Stimulated activated CD4-positive, alpha-beta T cell treated with anti-CD3 and anti-CD28 coated beads, Interleukin-4, amount 100 ng/mL, for 1 hour (primary cell): ENCODE measurements at places on chromosomes 16 and 17.

- no peak for DNase-seq
Measured at GRCh38 chr16:86258713-86259112, 251.6 kb upstream of the FOXF1 start.

- DNase-seq = no peak
Measured at GRCh38 chr17:28665994-28666393, 4.0 kb downstream of the SUPT6H start.

DNA sequence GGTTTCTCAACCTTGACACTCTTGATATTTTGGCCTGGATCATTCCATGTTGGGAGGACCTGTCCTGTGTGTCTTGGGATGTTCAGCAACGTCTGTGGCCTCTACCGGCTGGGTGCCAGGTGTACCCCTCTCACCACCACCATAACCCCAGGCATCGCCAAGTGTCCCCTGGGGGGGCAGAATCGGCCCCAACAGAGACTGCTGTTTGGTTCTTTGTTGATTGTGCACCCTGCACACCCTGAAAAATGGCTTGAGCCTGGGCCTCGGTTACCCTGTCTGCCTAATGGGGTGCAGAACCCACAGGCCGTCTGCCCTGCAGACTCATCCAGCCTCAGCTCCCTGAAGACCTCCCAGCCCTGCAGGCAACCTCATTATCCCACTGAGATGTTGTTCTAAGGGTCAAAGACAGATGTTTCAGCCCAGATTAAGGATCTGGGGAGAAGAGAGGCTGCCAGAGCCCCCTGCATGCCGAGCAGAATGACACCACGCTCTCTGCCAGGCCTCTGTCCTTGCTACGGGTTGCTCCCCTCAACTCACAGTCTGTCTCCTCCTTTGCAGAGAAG lies 9.2 kb downstream of the CACNG1 start:
- DNase-seq = no peak

DNA sequence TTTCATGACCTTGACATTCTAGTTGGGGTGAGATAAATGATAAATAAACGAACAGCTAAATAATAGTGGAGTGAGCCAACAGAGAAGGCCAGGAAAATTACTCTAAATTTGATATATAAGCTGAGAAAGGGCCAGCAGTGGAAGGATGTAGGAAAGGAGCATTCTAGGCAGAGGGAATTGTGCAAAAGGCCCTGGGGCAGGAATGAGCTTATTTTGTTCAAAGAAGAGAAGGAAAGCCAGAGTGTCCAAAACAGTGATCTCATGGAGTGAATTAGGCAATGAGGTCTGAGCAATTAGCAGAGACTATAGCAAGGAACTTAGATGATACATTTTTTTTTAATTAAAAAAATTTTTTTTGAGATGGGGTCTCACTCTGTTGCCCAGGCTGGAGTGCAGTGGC lies 43.3 kb upstream of the CLEC19A start:
- DNase-seq = no peak

GRCh38 chr16:57663436-57663835 lies 4.7 kb upstream of the ADGRG3 start:
- no peak for DNase-seq

DNA sequence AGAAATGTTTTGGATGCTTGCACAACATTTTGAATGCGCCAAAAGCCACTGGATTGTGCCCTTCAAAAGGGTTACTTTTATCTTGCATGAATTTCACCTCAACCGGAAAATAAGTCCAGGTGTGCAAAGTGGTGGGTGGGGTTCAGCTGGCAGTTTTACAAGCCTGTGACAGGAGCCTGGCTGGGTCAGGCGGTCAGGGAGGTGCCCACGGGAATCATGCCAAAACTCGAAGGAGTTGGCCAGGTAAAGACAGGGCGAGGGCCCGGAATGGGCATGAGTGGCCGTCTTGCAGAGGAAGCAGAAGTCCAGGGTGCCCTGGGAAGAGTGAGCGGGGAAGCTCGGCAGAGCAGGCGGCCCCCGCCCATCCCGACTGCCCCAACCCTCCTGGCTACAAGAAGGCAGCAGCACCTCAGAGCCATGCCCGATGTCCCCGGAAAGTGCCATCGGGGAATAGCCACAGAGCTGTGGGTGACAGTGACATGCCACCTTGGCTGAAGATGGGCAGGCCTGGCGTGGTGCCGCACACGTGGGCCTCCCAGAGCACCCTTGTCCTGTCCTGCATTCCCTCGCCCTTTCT lies 19.1 kb upstream of the CACNG1 start:
- DNase-seq = no peak

DNA sequence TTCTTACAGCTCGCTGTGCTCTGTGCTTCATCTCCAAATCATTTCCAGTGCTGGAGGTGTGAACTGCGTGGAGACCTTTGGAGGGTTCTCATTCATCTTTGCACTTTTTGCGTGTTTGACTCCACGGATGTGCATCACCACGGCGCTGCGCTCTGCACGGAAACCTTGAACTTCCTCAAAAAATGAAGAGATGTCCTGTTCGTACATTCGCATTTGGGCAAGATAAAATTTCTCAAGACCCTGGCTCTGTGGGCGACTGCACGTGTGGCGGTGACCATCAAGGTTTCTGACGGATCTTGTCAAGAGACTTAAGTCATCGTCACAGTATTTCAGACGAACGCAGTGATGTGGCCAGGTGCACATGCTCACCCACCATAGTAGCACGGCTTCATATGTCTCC lies 10.3 kb upstream of the PVALEF start:
- DNase-seq = no peak

DNA sequence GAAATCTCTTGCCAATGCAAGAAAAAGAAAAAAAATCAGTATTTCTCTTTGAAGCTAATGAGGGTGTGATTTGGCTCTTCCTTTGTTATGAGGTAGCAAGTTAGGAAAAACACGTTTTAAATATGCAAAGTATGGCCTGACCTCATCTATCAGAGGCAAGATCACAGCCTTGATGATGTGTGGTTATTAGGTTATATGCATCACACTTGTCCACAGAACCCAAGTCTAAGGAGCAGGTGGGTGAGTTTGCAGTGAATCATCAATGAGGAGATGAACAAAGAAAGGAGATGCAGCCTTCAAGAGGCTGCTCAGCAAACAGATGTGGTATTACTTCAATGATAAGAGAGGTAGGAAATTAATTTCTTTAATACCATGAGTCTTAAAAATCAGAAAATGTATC lies 594.8 kb upstream of the CDH5 start:
- no peak for DNase-seq

- DNase-seq = no peak
Measured at GRCh38 chr17:69810326-69810965, 264.6 kb upstream of the KCNJ16 start.

GRCh38 chr17:31561469-31562375 lies 170.2 kb downstream of the RAB11FIP4 start:
- no peak for DNase-seq

- no peak for DNase-seq
Measured at GRCh38 chr16:88014252-88014781, 63.1 kb downstream of the BANP start.

GRCh38 chr16:30551781-30552180 lies 6.4 kb downstream of the ZNF764 start:
- DNase-seq = peak; percentile 56

- DNase-seq = no peak
Measured at GRCh38 chr17:37648555-37648954, 5.3 kb upstream of the DDX52 start.

GRCh38 chr17:50638606-50638965 lies 3.9 kb downstream of the ABCC3 start:
- no peak for DNase-seq

DNA sequence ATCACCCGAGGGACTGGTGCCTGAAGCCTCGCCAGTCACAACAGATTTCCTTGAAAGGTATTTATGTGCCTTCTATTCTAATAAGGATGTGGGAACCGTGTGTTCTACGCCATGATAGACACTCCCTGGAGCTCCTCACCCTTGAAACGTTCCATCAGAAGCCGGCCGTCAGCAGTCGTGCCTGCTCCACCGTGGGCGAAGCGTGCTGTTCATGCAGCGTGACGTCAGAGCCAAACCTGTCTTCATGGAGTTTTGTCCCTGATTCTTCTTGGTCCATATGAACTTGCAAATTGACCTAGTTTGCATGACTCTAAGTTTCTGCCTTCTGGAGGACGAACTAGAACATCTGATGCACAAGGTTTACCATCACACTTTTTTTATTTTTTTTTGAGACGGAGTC lies 4.5 kb upstream of the PPP1R27 start:
- no peak for DNase-seq

DNA sequence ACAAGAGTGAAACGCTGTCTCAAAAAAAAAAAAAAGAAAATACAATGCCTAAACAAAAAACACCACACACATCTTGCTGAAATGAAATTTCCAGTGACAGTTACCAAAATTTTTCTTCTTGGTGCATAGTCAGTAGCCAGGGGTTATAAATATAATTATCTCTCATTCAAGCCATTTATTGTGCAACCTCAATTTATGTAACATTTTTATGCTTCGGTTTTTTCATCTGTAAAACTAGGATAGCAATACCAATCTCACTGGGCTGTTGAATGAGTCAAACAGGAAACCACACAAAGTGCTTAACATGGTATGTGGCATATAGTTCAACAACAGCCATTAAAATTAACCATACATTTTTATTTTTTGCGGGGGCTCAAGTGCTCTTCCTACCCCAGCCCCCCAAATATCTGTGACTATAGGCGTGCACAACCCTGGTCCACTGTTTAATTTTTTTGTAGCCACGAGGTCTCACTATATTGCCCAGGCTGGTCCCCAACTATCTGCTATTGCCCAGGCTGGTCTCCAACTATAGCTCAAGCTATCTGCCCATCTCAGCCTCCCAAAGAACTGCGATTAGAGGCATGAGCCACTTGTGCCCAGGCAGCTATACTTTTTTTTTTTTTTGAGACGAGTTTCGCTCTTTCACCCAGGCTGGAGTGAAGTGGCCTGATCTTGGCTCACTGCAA lies 2.6 kb downstream of the COG4 start:
- DNase-seq = no peak

- no peak for DNase-seq
Measured at GRCh38 chr17:27548369-27548768, 82.6 kb upstream of the LGALS9 start.

DNA sequence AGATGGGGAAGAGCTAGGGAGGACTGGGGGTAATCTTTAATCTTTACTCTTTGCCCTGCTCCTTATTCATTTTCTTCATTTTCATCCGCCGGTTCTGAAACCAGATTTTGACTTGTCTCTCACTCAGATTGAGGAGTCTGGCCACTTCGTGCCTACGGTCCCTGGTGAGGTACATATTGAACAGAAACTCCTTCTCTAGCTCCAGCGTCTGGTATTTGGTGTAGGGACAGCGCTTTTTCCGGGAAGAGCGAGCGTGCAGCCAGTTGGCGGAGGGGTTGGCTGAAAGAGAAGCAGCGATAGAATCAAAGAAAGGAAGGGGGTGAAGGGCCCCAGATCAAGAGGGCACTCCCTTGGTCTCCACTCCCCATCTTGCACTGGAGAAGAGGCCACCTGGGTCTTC lies 3.3 kb downstream of the HOXB9 start:
- DNase-seq = no peak
